ENCODE measurements at places on chromosomes 16 and 17. TPM values are rescaled to one million over a fixed set of nuclear protein-coding genes. Genes with fewer than 3 reads are reported as not detected.

Gene DBNDD1
- 14.1 TPM for total RNA-seq

Gene E4F1
- 36.5 TPM for total RNA-seq

Gene KRT33A
- total RNA-seq: not detected

Gene MFSD6L
- 0.40 TPM for total RNA-seq

Gene KRT34
- total RNA-seq: not detected

Gene RAMP2
- 6.1 TPM for total RNA-seq

Gene SLC47A1
- total RNA-seq: 0.96 TPM

DNA sequence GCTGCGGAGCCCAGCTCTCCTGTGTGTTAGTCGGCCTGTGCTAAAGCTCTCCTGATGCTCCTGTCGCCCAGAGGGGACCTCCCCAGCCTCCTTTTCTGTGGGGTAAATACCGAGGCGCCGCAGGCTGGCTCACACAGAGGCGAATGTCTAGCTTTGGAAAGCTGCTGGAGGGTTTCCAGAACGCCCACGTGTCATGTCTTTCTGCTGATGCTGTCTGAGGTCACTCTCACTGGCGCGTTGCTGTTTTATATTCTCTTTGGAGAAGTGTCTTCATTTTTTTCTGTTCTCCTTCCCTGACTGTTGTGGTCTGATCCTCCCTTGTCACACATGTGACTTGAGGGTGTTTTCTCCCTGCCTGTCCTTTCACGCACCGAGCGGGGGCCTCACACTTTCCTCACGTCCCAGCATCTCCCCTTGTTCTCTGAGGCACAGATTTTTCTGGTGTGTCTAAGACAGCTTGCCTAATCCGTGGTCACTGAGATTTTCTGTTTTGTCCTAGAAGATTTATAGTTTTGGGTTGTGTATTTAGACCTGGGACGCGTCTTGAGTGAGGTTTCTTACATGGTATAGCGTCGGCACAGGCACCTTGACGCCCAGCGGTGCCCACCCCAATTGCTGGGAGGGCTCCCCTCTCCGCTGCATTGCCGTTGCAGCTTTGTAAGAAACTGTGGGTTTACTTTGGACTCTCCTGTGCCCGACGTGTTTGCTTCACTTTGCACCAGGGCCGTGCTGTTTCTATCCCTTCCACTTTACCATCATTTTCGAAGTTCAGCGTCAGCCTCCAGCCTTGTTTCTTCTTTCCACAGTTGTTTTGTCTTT lies 92.1 kb upstream of the ZNF750 start:
- H3K4me3 ChIP-seq: no peak overlapping the region
- no peaks in the 10 kb centered on the region for H3K36me3 ChIP-seq
- DNase-seq: peak; percentile 34
- no peak overlapping the region for H3K27ac ChIP-seq
- no peaks in the 10 kb centered on the region for H3K4me1 ChIP-seq

DNA sequence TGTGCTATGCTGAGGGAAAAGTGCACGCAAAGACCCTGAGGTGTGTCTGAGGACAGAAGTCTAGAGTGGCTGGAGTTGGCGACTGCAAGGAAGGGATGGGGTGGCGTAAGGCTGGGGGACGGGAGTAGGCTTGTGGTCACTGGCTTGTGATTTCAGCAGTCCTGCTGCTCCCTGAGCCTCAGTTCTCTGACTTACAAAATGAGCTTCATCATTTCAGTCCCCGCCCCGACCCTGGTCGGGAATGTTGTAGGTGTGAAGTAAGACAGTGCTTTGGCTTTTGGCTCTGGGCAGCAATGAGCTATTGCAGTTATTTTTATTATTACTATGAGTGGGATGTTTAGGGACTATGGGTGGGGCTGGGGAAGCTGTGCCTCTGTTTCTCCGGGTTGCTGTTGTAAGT lies 8.6 kb downstream of the ADGRG1 start:
- H3K4me3 ChIP-seq: no peak overlapping the region
- peak overlapping the region; percentile 78 for H3K27ac ChIP-seq
- H3K4me1 ChIP-seq: peaks cover 30% of the 10 kb centered on the region

DNA sequence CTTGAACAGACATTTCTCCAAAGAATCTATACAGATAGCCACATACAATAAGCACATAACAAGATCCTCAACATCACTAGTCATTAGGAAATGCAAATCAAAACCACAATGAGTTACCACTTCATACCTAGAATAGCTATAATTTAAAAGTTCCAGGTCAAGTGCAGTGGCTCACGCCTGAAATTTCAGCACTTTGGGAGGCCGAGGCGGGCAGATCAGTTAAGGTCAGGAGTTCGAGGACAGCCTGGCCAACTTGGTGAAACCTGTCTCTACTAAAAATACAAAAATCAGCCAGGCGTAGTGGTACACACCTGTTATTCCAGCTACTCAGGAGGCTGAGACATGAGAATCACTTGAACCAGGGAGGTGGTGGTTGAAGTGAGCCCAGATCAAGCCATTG lies 19.9 kb downstream of the RANBP10 start:
- H3K36me3 ChIP-seq: no peaks in the 10 kb centered on the region
- DNase-seq: no peak
- no peak overlapping the region for H3K4me3 ChIP-seq
- H3K27ac ChIP-seq: no peak overlapping the region
- H3K4me1 ChIP-seq: no peaks in the 10 kb centered on the region

DNA sequence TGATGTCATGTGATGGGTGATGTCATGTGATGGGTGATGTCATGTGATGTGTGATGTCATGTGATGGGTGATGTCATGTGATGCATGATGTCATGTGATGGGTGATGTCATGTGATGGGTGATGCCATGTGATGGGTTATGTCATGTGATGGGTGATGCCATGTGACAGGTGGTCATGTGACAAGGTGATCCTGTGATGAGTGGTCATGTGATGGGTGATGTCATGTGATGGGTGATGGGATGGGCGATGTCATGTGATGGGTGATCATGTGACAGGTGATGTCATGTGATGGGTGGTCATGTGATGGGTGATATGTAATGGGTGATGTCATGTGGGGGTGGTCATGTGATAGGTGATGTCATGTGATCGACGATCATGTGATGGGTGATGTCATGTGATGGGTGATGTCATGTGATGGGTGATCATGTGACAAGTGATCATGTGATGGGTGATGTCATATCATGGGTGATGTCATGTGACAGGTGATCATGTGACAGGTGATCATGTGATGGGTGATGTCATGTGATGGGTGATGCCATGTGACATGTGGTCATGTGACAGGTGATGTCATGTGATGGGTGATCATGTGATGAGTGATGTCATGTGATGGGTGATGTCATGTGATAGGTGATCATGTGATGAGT lies 17.2 kb downstream of the CD300LB start:
- no peak overlapping the region for H3K27ac ChIP-seq
- peaks cover 13% of the 10 kb centered on the region for H3K27me3 ChIP-seq
- no peak overlapping the region for H3K4me3 ChIP-seq

- H3K27ac ChIP-seq: no peak overlapping the region
- peaks cover 57% of the 10 kb centered on the region for H3K4me1 ChIP-seq
- H3K27me3 ChIP-seq: peaks cover 78% of the 10 kb centered on the region
- no peaks in the 10 kb centered on the region for H3K36me3 ChIP-seq
These were observed 4.2 kb downstream of the IRX3 start for GRCh38 chr16:54282202-54282927.

DNA sequence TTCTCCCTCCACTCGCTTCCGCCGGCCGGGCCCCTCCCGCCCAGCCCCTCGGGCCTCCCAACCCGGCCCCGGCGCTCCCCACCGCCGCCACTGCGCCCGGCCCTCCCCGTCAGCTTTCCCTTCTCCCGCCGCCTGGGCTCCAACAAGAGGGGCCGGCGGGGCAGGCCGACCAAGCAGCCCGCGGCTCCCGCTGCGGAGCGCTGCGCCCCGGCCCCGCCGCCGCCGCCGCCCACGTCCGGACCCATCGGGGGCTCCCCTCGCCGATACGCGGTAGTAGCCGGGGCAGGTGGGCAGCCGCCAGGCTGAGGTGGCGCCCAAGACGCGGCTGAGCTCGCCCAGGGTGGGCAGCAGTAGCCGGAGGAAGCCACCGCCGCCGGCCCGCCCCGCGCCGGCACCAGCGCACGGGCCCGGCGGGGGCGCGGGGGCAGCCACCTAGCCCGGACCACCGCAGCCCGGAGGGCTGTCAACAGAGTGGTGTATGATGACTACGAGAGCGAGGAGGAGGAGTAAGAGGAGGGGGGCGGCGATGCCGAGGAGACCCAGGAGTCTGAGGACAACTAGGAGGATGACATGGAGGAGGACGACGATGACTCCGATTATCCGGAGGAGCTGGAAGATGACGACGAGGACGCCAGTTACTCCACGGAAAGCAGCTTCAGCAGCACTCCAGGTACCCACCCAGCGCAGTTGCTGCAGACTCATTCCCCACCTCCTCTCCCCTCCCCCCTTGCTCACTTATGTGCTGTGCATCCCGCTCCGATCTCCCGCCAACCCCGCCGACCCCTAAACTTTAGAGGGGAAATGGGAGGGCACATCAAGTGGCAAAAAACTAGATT lies 498 bp downstream of the LRRC37B start:
- no peaks in the 10 kb centered on the region for H3K36me3 ChIP-seq
- no peaks in the 10 kb centered on the region for H3K27me3 ChIP-seq
- H3K4me1 ChIP-seq: peaks cover 20% of the 10 kb centered on the region
- peak overlapping the region; percentile 80 for H3K4me3 ChIP-seq

DNA sequence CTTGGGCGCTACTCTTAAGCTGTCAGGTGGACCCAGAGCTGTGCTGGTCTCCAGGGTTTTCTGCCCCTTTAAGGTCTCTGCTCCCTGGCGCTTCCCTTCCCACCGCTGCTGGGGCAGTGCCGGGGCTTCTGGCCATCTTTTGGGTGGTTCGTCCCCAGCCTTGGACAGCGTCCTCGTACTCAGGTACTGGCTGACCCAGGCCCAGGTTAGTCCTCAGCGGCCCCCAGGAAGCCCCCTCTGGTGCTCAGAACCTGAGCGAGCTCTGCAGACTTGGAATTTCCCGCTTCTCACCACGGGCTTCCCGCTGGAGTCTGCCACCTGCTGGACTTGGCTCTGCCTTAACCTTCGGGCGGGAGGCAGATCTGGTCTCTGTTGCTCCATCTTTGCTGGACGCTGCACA lies 94.1 kb upstream of the ZNF750 start:
- no peaks in the 10 kb centered on the region for H3K4me1 ChIP-seq
- no peaks in the 10 kb centered on the region for H3K27me3 ChIP-seq
- no peak overlapping the region for H3K4me3 ChIP-seq
- H3K36me3 ChIP-seq: peaks cover 7% of the 10 kb centered on the region
- H3K27ac ChIP-seq: no peak overlapping the region

DNA sequence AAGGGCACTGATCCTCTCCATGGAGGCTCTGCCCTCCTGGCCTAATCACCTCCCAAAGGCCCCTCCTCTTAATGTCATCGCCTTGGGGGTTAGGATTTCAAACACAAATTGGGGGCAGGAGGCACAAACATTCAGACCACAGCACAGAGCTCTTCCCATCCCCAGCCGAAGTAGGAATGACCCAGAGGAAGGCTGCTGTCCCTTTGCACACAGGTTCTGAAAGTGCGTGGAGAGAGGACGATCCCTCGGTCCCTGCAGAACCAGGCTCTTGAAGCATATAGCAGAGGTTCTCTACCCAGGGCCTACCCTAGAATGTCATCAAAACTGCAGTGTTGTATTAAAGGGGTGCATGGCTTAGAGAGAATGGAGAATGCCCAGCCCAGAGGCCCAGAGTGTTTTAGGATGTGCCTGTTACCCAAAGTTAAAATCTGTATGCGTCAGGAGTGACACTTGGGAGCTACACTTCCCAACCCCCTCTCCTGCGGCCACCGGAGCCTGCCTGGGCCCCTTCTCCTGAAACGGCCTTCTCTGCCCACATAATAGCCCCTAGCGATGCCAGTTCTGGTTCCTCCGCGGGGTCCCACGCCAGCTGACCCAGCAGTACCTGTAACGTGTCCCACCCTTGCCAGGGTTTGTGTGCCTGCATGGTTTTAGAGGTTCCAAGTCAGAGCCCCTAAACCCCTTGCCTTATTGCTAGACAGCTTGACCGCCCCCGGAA lies 159.5 kb upstream of the CACNG5 start:
- H3K27ac ChIP-seq: peak overlapping the region; percentile 82
- no peaks in the 10 kb centered on the region for H3K36me3 ChIP-seq
- H3K4me3 ChIP-seq: no peak overlapping the region
- H3K4me1 ChIP-seq: peaks cover 3% of the 10 kb centered on the region
- DNase-seq: no peak
- no peaks in the 10 kb centered on the region for H3K27me3 ChIP-seq

GRCh38 chr16:74898659-74899058 lies 86.3 kb downstream of the WDR59 start:
- H3K27me3 ChIP-seq: no peaks in the 10 kb centered on the region
- H3K36me3 ChIP-seq: peaks cover 20% of the 10 kb centered on the region
- no peak for DNase-seq
- H3K27ac ChIP-seq: no peak overlapping the region
- H3K4me3 ChIP-seq: no peak overlapping the region
- no peaks in the 10 kb centered on the region for H3K4me1 ChIP-seq

DNA sequence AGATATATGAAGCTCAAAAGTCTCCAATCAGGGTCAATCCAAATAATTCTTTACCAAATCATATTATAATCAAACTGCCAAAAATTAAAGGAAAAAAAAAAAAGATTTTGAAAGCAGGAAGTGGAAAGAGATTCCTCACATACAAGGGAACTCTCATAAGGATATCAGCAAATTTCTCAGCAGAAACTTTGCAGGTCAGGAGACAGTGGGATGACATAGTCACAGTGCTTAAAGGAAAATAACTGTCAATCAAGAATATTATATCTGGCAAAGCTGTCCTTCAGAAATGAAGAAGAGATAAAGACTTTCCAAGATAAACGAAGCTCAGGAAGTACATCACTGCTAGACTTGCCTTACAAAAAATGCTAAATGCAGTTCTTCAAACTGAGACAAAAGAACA lies 40.0 kb upstream of the CDYL2 start:
- no peak overlapping the region for H3K27ac ChIP-seq
- H3K27me3 ChIP-seq: no peaks in the 10 kb centered on the region
- no peak overlapping the region for H3K4me3 ChIP-seq
- no peaks in the 10 kb centered on the region for H3K4me1 ChIP-seq

GRCh38 chr16:80034469-80034826 lies 433.9 kb upstream of the MAF start:
- H3K27me3 ChIP-seq: no peaks in the 10 kb centered on the region
- no peak for DNase-seq
- H3K4me3 ChIP-seq: no peak overlapping the region

DNA sequence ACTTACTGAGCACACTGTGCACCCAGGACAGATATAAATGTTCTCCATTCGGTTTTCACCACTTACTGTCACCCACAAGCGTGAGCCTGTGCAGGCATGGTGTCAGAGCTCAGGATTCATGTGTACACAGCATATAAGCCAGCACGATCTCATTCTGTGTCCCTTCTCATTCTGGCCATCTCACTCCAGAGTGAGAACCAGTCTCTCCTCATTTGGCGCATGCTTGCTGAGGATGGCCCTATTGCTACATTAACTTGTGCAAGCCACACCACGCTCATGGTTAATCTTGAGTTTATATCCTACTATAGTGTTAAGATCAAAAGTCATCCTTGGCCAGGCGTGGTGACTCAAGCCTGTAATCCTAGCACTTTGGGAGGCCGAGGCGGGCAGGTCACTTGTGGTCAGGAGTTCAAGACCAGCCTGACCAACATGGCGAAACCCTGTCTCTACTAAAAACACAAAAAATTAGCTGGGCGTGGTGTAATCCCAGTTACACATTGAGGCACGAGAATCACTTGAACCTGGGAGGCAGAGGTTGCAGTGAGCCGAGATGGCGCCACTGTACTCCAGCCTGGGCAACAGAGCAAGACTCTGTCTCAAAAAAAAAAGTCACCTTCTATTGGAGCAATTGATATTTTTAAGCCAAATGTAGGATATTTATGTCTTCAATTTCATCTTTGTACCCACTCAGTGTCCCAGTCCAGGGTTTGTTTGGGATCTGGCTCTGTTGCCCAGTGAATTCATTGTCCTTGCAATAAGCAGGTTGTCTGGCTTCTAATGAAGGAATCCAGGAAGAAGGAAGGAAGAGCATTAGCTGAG lies 20.9 kb downstream of the SOCS1 start:
- H3K27ac ChIP-seq: peak overlapping the region; percentile 41
- H3K27me3 ChIP-seq: no peaks in the 10 kb centered on the region
- H3K4me1 ChIP-seq: peaks cover 10% of the 10 kb centered on the region
- DNase-seq: no peak
